ENCODE measurements at places on chromosomes 12 and 14.

GRCh38 chr12:4775936-4776335 is 55.7 kb downstream of the GALNT8 start:
- no peak for DNase-seq

DNA sequence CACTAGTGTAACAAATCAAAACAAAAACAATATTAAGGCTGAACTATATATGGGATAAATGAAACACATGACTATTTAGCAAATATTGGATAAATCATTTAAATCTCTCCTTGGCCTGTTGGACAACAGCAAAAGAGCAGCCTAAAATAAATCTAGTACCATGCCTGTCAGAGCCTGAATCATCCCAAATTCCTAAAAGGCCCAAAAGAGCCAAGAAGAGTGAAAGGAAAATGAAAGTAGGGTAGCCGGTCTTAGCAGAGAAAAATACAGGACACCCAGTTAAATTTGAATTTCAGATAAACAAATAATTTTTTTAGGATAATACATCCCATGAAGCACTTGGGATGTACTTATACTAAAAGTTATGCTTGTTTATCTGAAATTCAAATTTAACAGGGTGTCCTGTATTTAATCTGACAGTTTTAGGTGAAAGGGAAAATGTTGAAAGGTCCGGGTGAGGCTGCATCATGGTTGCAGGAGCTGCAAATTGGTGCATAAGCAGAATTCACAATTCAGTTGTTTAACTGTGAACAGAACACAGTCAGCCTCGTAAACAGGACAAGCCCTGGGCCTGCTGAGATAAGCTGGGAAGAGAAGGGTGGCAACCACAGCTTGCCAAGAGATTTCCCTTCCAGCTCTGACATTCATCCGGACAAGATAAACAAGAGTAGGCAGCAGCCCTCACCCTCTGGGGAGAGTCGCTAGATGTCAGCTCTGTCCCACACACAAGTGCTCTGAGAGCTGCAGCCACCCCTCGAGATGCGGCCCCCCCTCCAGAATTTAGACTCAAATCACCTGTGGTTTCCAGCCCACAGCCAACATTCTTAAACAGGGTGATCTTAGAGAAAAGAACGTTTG is 30.3 kb downstream of the DMAC2L start:
- peak; percentile 82 for DNase-seq

- DNase-seq = peak; percentile 86
These were observed 9.6 kb downstream of the TSPAN9 start for GRCh38 chr12:3086729-3087323.

GRCh38 chr12:67080637-67081036 is 188.5 kb upstream of the CAND1 start:
- DNase-seq = no peak

DNA sequence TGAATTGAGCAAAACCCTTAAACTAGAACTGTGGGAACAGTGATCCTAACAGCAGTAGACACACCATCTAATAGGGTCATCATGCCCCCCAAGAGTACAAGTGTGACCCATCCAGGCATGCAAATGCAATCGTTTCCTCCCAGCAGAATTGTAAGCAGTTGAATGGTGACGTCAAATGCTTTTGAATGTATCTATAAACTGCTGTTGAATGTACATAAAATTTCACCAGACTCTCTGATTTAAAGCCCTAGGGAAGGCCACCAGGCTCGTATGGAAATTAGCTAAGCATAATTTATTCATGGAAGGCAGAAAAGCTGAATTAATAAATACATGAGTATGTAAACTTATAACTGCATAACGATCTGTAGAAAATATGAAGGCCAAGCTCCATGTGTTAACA is 482.9 kb downstream of the EGLN3 start:
- DNase-seq = no peak

DNA sequence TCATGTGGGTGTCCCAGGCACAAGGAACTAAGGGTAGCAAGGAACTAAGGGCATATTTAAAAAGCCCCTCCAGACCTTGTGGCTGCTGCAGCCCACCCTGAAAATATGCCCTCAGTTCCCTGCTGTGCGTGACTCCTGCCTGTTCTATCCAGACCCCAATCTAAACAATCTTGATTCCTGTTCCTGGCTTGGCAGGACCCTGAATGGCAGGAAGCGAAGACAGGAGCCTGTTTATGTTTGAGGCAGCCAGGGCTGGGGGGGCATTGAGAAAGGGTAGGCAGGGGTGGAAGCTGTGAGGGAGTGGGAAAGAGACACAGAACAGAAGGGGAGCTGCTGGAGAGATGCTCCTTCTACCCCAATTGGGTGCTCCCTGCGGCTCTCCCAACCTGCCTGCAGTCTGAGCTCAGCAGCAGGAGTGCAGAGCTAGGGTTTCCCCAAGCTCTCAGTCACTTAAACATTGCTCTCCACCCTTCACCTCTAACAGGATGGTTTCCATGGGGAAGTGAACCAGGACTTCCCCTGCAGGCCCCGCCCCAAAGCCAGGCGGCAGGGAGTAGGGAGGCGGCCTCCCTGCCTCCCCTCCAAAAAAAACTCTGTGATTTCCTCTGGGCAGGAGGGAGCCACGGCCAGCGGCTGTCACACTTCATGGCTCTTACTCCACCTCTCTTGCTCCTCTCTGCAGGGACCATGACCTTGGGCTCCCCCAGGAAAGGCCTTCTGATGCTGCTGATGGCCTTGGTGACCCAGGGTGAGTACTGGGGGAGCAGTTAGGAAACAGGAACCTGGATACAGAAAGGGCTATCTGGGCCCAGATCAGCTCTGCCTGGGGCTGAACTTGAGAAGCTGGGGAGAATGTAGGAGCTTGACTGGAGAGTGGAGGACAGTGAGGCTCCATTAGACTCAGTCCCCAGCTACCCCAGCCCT is 4.7 kb downstream of the ACVRL1 start:
- peak; percentile 51 for DNase-seq

- no peak for DNase-seq
These were observed 11.4 kb downstream of the CABP1 start for GRCh38 chr12:120651821-120652220.

DNA sequence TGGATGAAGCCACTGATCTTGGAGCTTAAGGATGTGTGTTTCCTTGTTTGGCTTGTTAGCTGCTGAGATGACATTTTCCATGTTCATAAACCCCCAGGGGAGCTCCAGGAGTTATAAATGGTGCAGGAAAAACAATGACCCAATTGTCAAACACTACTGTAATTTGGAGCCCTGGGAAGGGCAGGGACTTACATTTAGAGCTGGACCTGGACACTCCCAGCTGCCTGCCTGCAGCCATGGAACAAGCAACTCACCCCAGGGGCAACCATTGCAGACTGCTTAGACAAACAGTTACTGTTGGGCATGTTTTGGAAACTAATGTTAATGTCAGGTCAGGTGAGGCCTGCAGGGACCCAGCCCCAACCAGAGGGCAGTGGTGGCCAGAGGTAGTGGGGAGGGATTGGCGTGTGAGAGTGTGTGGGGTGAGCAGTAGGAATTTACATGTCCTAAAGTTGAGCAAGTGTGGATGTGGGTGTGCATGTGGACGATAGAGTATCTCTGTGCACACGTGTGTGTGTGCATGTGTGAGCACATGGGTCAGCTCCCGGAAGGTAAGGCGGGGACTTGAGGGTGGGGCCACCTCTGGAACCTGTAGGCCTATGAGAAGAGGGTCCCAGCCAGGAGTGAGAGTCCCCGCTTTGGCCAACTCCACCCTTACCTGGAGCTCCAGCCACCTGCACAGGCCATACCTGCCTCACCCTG is 86.4 kb upstream of the NOS1 start:
- DNase-seq = no peak

- DNase-seq = no peak
These were observed 162.6 kb downstream of the MYRFL start for GRCh38 chr12:69987579-69988091.

- DNase-seq = no peak
These were observed 51.0 kb downstream of the WDHD1 start for GRCh38 chr14:54975856-54976255.

GRCh38 chr12:132236930-132237771 is 92.2 kb downstream of the GALNT9 start:
- no peak for DNase-seq

- no peak for DNase-seq
These were observed 21.3 kb downstream of the CRADD start for GRCh38 chr12:93698307-93699092.
